ENCODE measurements at places on chromosomes 3 and 15.
A peak's percentile ranks its signal among the peaks of the same experiment; 100 is the strongest.

DNA sequence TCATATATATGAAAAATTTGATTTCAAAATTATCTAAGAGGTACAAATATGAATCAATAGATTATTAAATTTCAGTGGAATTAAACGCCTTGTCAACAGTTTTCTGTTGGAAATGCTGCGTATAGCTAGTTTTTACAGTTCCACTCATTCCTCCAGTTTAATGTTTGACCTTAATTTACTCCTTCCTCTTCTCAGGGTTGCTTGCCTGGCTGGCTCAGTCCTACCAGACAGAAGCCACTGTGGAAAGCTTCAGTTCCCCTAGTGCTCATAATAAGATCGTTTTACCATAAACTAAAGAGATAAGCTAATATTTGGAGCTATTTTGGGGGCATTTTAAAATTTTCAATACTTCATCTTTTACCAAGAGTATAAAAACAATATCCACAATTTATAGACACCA is 22.8 kb downstream of the EMC7 start:
- no peak for DNase-seq

DNA sequence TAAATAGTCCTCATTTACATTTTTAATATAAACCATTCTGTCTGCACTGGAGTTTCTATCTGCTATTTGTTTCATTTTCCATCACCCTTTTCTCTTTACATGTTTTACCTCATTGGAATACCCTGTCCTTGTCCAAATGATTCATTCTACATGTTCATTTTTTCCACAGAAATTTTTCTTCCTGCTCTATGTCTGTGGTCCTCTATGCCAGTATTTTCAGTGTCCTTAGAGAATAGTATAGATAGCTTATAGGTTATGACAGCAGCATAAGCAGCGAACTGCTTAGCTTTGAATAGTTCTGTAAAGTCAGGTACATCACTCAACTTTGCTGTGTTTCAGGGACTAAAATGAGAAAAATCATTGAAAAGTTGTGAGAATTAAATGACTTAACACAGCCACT is 742.3 kb upstream of the CBLB start:
- no peak for DNase-seq

- DNase-seq, result no peak
These were observed 62.1 kb downstream of the HOMER2 start for GRCh38 chr15:82890338-82890994.

DNA sequence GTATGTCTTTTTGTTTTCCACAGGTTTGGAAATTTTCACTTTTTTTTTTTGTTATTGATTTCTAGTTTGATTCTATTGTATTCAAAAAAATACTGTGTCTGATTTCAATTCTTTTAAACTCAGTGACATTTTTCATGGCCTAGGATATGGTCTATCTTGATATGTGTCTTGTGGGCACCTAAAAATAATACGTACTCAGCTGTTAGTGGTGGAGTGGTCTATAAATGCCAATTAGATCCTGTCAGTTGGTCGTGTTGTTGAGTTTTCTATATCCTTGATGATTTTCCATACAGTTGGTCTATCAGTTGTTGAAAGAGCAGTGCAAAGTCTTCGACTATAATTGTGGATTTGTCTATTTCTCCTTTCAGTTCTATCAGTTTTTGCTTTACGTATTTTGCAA is 61.7 kb downstream of the LSM3 start:
- no peak for DNase-seq

- no peak for DNase-seq
These were observed 2.6 kb upstream of the ABTB1 start for GRCh38 chr3:127670229-127670559.

GRCh38 chr15:38320866-38321265 is 68.2 kb downstream of the SPRED1 start:
- no peak for DNase-seq

DNA sequence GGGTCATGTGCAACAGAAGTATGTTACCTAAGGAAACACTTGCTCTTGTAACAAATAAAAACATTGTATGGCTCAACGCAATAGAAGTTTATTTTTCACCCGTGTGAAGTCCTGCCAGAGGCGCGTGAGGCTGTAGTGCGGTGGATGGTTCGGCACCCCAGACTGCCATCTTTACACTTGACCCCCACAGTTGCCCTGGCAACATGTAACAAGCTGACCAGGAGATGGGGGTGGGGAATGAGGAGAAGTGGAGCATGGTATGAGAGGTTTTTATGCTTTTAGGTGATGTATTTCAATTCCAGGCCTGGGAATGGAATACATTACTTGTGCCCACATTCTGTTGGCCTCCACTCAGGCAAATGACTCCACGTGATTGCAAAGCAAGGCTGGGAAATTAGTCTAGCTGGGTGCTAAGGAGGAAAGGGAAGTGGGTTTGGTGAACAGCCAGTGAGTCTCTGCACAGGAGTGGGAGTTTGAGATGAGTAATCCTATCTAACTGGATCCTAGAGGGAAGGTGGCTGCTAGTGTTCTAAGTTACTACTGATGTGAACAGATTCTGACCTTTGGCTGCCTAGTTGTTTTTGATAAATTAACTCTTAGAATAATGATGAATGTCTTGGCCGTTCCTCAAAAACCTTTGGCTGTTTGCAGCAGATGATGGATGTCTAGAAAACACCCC is 33.8 kb upstream of the GREM1 start:
- no peak for DNase-seq

DNA sequence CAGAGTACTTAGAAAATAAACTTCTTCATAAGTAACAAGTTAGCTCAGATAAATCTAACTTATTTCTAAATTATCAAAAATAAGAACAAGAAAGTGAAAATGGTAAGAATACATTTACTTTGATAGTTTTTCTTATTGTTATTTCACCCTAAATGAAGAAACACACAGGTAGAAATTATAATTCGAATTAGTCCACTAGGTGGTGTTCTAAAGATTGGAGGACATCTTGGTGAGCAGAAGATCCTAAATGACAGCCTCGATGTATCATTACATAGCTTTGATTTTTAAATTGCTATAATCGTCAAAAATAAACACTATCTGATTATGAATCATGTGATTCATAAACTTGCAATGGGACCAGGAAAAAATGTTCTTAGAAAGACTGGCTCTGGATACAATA is 280.8 kb upstream of the UBE2E2 start:
- DNase-seq, result no peak

DNA sequence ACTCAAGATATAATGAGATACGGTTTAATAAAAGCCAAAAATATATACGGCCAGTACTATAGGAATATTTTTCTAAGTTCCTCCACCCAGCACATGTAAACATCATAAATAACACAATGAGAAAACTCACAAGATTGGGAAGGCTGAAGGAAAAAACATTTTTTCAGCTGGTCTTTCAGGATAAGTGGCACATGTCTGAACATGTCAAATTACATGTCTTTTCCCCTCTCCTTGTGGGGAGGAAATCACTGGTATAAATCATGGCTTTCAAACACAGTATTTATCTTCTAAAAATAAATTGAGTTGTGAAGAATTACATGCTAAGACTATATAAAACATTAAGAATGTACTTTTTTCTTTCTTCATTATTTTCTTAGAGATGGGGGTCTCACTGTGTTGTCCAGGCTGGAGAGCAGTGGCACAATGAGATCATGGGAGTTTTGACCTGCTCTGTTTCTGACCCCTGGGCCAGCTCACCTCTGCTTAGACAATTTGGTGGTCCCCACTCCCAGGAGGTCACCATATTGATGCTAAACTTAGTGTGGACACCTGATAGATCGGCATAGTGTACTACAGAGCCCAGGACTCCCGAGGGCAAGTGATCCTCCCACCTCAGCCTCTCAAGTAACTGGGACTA is 32.8 kb downstream of the ETV5 start:
- DNase-seq, result no peak

GRCh38 chr15:96109820-96110219 is 220.7 kb upstream of the NR2F2 start:
- no peak for DNase-seq

- no peak for DNase-seq
These were observed 1.2 kb upstream of the ADCY5 start for GRCh38 chr3:123449997-123450604.

- DNase-seq, result no peak
These were observed 1.6 kb upstream of the PCSK6 start for GRCh38 chr15:101490922-101491733.

- no peak for DNase-seq
These were observed 62.8 kb upstream of the DCLK3 start for GRCh38 chr3:36827133-36827532.

DNA sequence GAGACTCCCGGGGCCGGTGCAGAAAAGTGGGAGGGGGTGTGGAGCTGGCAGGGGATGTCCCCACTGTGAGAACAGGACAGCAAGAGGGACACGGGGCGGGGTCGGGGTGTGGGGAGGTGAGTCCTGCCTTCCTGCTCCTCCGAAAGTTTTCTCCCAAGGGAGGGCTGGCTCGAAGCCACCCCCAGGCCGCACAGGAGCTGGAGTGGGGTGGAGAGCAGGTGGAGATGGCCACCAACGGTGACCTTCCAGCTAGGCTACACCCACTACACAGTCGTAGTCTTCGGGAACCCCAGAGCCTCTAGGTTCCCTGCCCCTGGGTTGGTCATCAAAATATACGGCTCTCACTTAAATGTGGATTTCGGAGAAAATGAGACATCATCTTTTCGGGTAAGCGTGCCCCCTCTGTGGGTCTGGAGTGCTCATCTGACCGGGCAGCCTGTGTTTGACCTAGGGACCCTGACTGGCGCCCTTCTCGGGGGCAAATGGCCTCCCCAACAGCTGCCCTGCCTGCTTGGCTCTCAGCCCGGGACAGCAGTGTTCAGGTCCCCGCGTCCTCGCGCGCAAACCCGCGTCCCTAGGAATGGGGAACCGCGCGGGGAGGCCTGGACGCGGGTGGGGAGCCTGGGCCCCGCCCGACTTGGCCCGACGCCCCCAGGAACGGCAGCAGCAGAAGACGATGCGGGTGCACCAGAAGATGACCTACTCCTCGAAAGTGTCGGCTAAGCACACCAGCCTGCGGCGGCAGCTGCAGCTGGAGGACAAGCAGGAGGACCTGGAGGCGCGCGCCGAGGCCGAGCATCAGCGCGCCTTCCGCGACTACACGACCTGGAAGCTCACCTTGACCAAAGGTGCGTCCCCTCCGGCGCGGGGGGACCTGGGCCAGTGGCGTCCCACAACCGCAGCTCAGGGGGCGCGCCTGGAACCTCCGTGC is 21.2 kb downstream of the CFAP100 start:
- DNase-seq, result no peak

- DNase-seq, result no peak
These were observed 339.7 kb downstream of the MECOM start for GRCh38 chr3:169323578-169324451.

- no peak for DNase-seq
These were observed 192.2 kb downstream of the MBNL1 start for GRCh38 chr3:152460936-152461335.

- peak; percentile 97 for DNase-seq
These were observed at the start of the genes MRPL46 and MRPS11 for GRCh38 chr15:88467073-88467934. Gene MRPL46 (minus strand): TSS chr15:88467388. CDS start chr15:88467377, 11 bp downstream. Gene MRPS11 (plus strand): TSS chr15:88467708. CDS start chr15:88467718, 10 bp downstream.

GRCh38 chr15:38883987-38884386 is 319.4 kb upstream of the RASGRP1 start:
- DNase-seq, result no peak

- no peak for DNase-seq
These were observed 456.7 kb upstream of the THBS1 start for GRCh38 chr15:39124155-39124552.

GRCh38 chr3:82031596-82031995 is 270.2 kb upstream of the GBE1 start:
- no peak for DNase-seq

- no peak for DNase-seq
These were observed 217.7 kb downstream of the MEIS2 start for GRCh38 chr15:36882487-36883131.

- no peak for DNase-seq
These were observed 17.3 kb downstream of the CFAP161 start for GRCh38 chr15:81151389-81151788.

DNA sequence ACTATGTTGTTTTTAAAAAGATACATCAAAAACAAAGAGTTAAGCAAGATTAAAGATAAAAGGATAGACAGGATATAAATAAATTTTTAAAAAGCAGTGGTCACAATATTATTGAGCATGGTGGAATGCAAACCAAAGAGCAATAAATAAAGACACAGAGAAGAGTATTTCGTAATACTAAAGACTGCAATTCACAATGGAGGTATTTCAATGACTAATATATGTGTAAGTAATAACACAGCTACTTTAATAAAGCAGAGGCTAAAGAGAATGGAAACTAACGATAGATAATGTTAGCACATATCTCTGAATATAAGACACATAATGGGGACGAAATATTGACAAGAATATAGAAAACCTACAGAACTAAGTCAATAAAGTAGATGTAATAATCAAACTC is 219.6 kb downstream of the WDR72 start:
- DNase-seq, result no peak

DNA sequence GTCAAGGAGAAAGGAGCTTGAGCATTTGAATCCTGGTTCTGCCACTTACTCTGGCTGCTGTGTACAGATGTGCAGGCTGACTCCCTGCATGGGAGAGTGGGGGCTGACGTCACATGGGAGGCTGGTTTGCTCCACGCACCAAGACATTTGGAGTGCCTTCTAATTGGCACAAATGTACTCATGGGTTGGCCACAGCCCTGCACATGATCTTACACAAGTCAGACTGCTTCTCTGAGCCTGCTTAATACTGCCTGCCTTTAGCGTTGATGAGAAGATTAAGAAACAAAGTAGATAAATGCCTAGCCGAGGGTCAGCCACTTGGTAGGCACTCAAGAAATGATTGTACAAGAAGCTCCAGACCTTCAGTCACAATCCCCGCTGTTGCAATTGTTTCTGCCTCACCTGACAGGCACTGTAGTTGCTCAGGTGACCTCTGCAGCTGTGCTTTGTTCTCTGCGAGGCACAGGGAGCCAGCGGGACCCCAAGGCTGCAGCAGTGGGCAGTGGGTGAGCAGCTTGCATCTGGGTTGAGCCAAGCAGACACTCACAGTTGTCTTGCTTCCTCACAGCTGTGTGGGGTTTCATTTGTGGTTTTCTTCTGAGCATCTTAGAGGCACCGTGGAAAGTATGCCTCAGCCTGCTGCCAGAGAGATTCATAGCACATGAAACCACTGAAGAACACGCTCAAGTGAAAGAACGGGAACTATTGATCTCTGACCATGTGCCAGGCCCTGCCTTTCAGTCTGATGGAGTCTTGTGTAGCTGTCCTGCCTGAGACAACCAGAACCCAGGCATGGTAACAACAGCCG is 33.1 kb downstream of the GRK7 start:
- peak; percentile 89 for DNase-seq

DNA sequence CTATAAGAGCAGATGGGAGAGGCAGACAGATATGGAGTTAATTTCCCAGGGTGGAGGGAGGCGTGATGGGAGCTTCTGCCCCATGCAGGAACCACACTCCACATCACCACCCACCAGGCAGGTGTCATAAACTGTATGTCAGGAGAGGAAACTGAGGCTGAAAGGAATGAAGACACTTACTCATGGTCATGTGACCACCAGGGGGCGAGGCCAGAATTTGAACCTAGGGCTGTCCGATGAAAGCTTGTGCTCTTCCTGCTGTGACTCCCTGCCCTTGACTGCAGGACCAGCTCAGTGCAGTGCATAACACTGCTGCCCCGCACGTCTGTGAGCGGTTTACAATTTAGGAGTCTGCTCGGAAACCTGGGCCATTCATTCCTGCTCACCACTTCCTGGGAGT is 28.8 kb downstream of the NUP210 start:
- DNase-seq, result peak; percentile 70

GRCh38 chr3:86996261-86996955 is 5.5 kb upstream of the VGLL3 start:
- DNase-seq, result no peak

Measured in activated effector memory CD4-positive, alpha-beta T cell treated with anti-CD3 and anti-CD28 coated beads, Interleukin-2, amount 50 U/mL, for 16 hours (primary cell).